Psoas muscle (tissue), 8 donors: ENCODE measurements at places on chromosomes 2 and 18. TPM values are rescaled to one million over a fixed set of nuclear protein-coding genes. Genes with fewer than 3 reads are reported as not detected.

- DNase-seq = no peak
These were observed 593.3 kb upstream of the FANCL start for GRCh38 chr2:58834404-58834803.

DNA sequence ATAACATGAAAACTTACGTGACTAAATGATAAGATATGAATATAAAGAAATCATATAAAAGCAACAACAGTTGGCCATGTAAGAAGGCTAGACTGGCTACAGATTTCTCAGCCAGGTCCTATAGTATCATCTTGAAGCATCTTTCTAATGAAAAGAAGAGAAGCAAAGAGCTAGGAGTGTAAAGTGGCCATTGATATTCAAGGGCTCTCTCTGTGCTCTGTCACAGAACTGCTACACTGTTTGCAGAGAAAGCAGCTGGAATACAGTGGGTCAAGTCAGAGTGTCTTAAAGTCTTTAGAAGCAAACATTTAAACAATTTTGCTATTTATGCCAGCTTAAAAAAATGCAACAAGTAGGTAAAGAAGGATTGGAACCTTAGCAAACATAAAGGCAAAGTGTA is 118.8 kb downstream of the SCN9A start:
- no peak for DNase-seq

DNA sequence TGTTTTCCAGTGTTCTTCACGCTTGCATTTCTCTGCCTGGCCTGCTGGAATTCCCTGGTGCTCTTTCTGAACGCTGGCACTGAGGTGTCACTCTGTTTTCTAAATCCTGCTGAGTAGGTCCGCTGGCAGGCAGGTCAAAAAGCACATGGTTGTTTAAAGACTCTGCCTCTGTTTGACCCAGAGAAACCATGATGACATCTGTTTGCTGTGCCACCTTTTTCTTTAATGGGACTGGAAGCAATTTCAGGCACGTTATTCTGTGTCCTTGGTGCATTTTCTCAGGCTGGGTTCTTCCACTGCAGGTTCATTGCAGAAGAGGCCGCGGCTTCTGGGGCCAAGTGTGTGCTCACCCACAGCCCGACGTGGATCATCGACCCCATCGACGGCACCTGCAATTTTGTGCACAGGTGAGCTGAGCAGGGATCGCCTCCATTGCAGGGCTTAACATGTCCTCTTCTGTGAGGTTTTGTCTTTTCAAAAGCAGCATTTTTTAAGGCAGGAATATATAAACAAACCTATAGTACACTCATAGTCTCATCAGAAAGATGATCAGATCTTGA is 28.4 kb downstream of the IMPA2 start:
- DNase-seq = no peak

GRCh38 chr2:70944111-70944690 is 8.5 kb downstream of the ATP6V1B1 start:
- DNase-seq = no peak

- DNase-seq = no peak
These were observed 51.1 kb downstream of the CAPN13 start for GRCh38 chr2:30756051-30756719.

- DNase-seq = no peak
These were observed 693.1 kb downstream of the ERBB4 start for GRCh38 chr2:211845338-211846035.

GRCh38 chr2:146207901-146208300 is 1636.9 kb upstream of the ACVR2A start:
- DNase-seq = no peak

DNA sequence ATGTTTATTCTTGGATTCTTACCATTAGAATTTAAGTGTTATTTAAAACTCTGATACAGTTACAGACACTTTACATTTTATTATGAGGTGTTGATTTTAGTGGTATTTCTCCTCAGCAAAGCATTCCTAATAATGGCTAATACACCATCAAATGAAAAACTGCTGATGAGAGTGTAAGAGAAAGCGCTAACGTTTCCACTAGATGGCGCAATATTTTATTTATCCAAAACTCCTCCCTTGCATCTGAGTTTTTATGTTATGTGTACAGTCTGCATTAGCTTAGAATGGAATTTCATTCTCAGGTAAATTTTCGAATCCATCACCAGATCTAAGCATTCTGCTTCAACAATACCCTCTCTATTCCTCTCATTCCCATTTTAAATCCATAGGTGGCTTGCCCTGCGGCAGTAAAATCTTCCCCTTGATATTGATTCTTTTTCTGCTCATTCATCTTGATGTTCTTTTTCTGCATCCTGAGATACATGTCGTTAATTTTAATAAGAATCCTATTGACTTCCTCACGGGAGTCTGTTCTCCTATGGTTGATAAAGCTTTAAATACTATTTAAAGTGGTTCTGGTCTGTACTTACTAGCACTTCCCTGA is 53.9 kb downstream of the PRKRA start:
- DNase-seq = no peak

The REG1A gene
- 8.3 TPM for polyA plus RNA-seq

The VIT gene
- 8.4 TPM for polyA plus RNA-seq

The RSAD2 gene
- 0.95 TPM for polyA plus RNA-seq

The NOL4 gene
- polyA plus RNA-seq = not detected

The CD226 gene
- 0.27 TPM for polyA plus RNA-seq

The NPAS2 gene
- 56.2 TPM for polyA plus RNA-seq
